CD4-positive, alpha-beta T cell (primary cell): ENCODE measurements at places on chromosomes 4 and X.

- DNase-seq: peak; percentile 72
Measured at GRCh38 chrX:989959-990510, 222.4 kb downstream of the CRLF2 start.

GRCh38 chr4:165472943-165473676 is 94.3 kb downstream of the CPE start:
- no peak for DNase-seq

GRCh38 chr4:143186649-143187048 is 1.9 kb downstream of the USP38 start:
- no peak for DNase-seq

GRCh38 chrX:23503835-23504539 is 163.3 kb upstream of the PRDX4 start:
- no peak for DNase-seq

GRCh38 chr4:141352909-141353525 is 132.3 kb downstream of the ZNF330 start:
- no peak for DNase-seq

GRCh38 chr4:62360156-62360545 is 1160.0 kb downstream of the ADGRL3 start:
- no peak for DNase-seq

GRCh38 chr4:76998251-76998901 is 48.8 kb downstream of the SEPTIN11 start:
- no peak for DNase-seq

DNA sequence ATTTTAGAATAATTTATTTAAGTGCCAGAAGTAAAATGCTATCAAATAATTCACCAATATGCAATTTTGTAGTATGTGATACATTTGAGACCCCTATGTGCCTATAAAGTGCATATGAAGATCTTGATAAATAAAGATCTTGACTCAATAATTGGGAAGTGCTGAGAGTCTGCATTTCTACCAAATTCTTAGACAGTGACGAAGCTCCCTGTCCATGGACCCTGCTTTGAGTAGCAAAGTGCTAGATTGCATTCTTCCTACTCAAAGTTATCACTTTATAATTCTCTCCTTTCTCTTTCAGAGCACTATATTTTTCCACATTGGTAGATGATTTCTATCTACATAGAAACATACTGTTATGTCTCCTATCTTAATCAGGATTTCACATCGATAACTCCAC is 1393.9 kb downstream of the ARAP2 start:
- no peak for DNase-seq

- no peak for DNase-seq
Measured at GRCh38 chrX:24718771-24719170, 25.1 kb downstream of the POLA1 start.

- DNase-seq: no peak
Measured at GRCh38 chr4:70538869-70539268, 20.5 kb downstream of the AMTN start.

DNA sequence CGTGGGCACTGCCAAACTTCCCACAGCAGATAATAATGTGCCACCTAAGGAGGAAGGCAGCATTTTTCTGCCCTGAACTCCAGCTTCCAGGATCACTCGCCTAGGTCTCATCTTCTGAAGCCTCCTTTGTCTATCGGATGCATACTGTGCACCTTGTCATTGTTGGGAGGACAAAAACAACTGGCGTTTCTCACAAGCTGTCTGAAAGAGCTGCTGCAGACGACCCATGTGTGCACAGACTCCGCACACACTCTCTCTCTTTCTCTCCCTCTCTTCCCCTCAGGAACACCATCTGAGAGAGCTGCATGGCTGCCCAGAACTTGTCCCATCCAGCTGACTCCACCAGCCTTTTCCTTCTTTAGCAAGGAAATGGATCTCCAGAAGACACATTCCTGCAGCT is 83.0 kb downstream of the MAML3 start:
- DNase-seq: no peak

DNA sequence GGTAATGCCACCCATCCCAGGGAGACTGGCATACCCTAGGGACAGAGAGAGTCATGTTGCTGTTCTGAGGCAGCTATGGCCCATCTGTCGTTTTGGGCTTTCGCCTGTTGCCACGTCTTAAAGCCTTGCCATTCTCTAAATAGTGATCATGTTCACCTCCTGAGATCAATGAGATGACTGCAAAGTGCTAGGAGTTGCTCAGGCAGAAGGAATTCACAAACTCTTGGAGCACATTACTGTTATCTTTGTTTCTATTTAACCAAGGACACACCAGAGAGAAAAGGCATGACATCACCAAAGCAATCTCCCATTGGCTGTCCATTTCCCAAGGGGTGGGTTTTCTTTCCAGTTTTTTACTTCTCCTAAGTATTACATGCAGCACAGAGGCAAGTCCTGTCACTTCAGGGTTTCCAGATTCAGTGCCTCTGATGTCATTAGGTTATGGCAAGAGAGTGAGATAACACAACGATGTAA is 37.1 kb upstream of the SETD7 start:
- DNase-seq: no peak

GRCh38 chr4:138650929-138651448 is 364.6 kb upstream of the NOCT start:
- DNase-seq: no peak

GRCh38 chr4:148787285-148787684 is 345.1 kb upstream of the NR3C2 start:
- no peak for DNase-seq

GRCh38 chr4:147822128-147822527 is 90.2 kb downstream of the ARHGAP10 start:
- DNase-seq: no peak

DNA sequence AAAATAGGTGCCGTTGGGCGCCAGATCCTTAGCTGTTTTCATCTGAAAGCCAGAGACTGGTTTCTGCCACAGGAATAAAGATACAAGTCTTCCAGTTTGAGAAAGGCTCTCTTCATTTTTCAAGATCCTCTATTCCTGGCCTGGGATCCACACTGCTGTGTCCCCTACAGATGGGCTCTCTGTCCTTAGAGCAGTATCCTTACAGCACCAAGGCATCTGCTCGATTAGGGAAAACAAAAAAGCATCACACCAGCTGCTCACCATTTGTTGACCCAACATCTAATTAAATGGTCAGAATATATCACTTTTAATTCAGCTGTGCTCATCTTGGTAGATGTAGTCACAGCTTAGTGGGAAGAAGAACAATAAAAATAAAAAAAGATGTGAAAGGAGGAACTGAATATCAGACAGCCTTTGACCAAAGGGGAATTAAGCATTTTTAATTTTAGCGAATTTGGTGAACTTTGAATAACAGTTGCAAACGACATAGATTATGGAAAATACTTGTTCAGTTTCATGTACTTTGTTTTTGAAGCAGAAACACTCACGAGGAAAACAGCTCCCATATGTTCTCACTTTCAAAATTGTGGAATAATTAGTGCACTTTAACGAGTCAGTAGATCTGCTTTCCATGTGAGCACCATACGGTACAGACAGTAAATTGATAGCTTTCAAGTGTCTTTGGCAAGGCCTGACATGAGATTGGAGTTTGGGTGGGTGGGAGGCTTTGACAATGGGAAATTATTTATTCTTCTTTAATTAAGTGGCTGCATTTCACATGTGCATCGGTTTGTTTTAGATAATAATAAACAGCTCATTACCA is 148.4 kb upstream of the CLNK start:
- DNase-seq: no peak

DNA sequence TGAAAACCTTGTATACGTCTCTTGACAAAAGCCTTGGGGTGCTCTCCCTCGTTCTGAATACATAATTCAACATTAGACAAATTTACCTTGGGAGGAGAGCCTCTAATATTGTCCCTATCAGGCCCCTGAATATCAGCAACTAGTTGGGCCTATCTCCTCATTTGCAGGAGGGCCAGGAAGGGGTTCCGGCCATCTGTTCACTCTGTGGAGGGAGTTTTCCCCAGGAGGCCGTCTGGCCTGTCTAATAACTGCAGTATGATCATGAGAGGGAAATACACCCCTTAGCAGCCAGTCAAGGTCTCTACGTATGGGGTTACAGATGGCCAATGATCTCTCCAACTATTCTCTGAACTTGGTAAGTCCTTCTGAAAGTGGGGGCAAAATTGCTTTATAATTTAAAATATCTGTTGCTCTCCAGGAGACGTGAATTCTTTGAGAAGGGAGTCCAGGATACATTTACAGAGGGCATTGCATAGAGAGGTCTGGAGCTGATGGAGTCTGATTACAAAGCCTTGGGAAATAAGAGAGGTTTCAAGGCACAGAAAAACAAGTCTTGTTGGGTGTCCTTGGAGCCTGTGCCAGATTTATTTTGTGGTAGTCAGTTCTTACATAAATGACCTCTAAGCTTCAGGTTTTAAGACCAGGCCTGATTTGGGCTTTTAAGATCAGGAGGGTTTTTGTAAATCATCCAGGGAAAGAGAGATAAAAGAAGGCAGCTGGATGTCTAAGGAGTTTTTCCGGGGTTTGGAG is 48.2 kb upstream of the UXT start:
- DNase-seq: no peak

GRCh38 chr4:16866974-16867373 is 31.5 kb downstream of the LDB2 start:
- DNase-seq: no peak
